ENCODE measurements at places on chromosomes 3 and 15.

- DNase-seq: no peak
Measured at GRCh38 chr3:177590826-177591225, 393.5 kb upstream of the TBL1XR1 start.

- DNase-seq: no peak
Measured at GRCh38 chr3:179189759-179190158, 41.6 kb downstream of the PIK3CA start.

- DNase-seq: no peak
Measured at GRCh38 chr15:96538491-96538890, 208.0 kb downstream of the NR2F2 start.

- DNase-seq: no peak
Measured at GRCh38 chr3:154625756-154626155, 195.8 kb upstream of the GPR149 start.

- no peak for DNase-seq
Measured at GRCh38 chr15:35305946-35306345, 220.9 kb upstream of the NANOGP8 start.

DNA sequence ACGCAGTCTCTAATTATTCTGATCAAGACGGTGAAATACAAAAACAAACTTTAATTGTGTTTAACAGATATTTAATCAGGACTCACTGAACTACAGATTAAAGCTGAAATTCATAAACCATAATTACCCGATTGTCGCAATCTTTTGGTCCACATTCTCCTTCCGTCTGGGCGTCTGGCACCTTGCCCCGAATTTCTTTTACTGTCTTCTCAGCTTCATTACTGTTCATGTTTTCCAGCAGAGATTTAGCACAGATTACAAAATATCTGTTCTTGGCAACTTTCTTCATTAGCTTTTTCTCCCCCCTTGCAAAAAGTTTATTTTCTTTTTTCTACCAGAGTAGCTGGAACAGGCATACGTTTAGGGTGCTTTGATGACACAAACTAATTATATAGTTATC is 271.4 kb downstream of the TIGIT start:
- DNase-seq: no peak
